ENCODE measurements at places on chromosomes 11 and 22. TPM values are rescaled to one million over a fixed set of nuclear protein-coding genes. Genes with fewer than 3 reads are reported as not detected.
A peak's percentile ranks its signal among the peaks of the same experiment; 100 is the strongest.

DNA sequence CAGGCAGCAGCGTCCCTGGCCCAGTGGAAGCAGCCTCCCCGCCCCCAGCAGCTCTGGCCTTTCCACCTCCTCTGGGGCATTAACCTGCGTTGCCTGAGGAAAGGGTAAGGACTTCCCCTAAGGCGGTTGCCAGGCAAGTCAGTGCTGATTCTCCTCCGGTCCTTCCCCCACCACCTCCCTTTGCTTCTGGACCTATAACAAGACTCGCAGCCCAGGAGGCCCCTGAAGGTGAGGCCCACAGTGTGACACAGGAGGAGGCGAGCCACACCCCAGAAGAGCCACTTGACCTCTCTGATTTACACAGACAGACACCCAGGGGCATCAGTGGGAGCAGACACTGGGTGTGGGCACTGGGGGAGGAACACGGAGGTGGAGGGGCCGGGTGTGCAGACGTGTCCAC, 35.4 kb downstream of the ASCL2 start:
- peaks cover 8% of the 10 kb centered on the region for H3K27me3 ChIP-seq
- H3K27ac ChIP-seq, result no peak overlapping the region
- no peak for DNase-seq
- H3K36me3 ChIP-seq, result no peaks in the 10 kb centered on the region
- H3K4me1 ChIP-seq, result no peaks in the 10 kb centered on the region

- H3K4me1 ChIP-seq, result peaks cover 20% of the 10 kb centered on the region
- peaks cover 35% of the 10 kb centered on the region for H3K27me3 ChIP-seq
- H3K4me3 ChIP-seq, result no peak overlapping the region
- no peak for DNase-seq
Observed at GRCh38 chr11:36362902-36363301, 66.8 kb downstream of the PRR5L start.

GRCh38 chr22:29798318-29798717, 31.1 kb downstream of the UQCR10 start:
- H3K4me3 ChIP-seq, result no peak overlapping the region
- H3K27me3 ChIP-seq, result no peaks in the 10 kb centered on the region
- H3K4me1 ChIP-seq, result peaks cover 14% of the 10 kb centered on the region
- peak overlapping the region; percentile 63 for H3K27ac ChIP-seq
- H3K36me3 ChIP-seq, result peaks cover 29% of the 10 kb centered on the region

Gene CASP12
- not detected for total RNA-seq

- DNase-seq, result no peak
- peaks cover 17% of the 10 kb centered on the region for H3K4me1 ChIP-seq
- no peak overlapping the region for H3K4me3 ChIP-seq
- no peaks in the 10 kb centered on the region for H3K36me3 ChIP-seq
- H3K27me3 ChIP-seq, result no peaks in the 10 kb centered on the region
- H3K27ac ChIP-seq, result no peak overlapping the region
Observed at GRCh38 chr22:40673017-40673416, 6.3 kb upstream of the MCHR1 start.

DNA sequence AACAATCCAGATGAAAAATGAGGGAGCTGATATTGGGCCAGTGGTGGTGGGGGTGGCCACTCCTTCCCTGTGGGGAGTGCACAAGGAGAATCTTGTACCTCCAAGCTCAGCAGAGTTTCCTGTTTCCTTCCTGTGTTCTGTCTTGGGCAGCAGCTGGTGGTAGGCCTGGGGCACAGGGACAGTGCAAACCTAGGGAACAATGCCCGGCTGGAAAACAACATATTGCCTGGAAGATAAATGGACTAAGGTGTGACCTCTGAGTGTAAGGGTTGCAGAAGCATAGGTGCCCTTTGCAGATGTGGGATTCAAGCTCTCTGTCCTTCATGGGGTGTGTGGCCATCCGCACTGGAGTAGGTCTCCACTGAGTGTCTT, 5.8 kb upstream of the JAM3 start:
- H3K36me3 ChIP-seq, result peaks cover 2% of the 10 kb centered on the region
- no peak for DNase-seq
- peaks cover 22% of the 10 kb centered on the region for H3K4me1 ChIP-seq
- H3K27ac ChIP-seq, result no peak overlapping the region
- no peak overlapping the region for H3K4me3 ChIP-seq
- peaks cover 29% of the 10 kb centered on the region for H3K27me3 ChIP-seq

All from activated CD8-positive, alpha-beta T cell treated with anti-CD3 and anti-CD28 coated beads for 36 hours (primary cell).